Suppressor macrophage (primary cell): ENCODE measurements at places on chromosomes 13 and 19.
A peak's percentile ranks its signal among the peaks of the same experiment; 100 is the strongest.

GRCh38 chr19:50025794-50026549, at the start of gene ZNF473:
Gene ZNF473 (plus strand): TSS chr19:50026005. CDS start chr19:50031083, 5,078 bp downstream.
- peak; percentile 97 for DNase-seq

GRCh38 chr19:35558400-35559280, 4.8 kb downstream of the ATP4A start:
- DNase-seq, result no peak

DNA sequence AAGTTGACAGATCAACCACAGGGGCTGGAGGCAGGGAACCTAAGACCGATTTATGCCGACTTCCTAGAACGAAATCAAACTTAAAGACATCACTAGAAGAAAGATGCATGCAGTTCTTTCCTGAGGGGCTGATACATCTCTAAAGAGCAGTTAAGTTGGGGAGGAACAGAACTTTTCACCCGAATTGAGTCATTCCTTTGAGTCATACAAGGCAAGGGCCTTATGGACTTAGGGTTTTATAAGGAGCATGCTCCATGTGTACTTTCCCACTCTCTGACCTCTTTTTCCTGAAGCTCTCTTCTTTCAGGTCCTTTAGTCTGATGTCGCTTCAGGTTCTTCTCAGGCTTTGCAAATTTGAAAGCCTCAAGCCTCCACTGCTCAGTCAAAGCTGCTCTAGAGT, 7.9 kb upstream of the FBXL3 start:
- peak; percentile 52 for DNase-seq

- no peak for DNase-seq
Observed at GRCh38 chr13:83941701-83942335, 59.5 kb upstream of the SLITRK1 start.

- peak; percentile 84 for DNase-seq
Observed at GRCh38 chr19:46016426-46017094, 6.3 kb downstream of the PGLYRP1 start.

DNA sequence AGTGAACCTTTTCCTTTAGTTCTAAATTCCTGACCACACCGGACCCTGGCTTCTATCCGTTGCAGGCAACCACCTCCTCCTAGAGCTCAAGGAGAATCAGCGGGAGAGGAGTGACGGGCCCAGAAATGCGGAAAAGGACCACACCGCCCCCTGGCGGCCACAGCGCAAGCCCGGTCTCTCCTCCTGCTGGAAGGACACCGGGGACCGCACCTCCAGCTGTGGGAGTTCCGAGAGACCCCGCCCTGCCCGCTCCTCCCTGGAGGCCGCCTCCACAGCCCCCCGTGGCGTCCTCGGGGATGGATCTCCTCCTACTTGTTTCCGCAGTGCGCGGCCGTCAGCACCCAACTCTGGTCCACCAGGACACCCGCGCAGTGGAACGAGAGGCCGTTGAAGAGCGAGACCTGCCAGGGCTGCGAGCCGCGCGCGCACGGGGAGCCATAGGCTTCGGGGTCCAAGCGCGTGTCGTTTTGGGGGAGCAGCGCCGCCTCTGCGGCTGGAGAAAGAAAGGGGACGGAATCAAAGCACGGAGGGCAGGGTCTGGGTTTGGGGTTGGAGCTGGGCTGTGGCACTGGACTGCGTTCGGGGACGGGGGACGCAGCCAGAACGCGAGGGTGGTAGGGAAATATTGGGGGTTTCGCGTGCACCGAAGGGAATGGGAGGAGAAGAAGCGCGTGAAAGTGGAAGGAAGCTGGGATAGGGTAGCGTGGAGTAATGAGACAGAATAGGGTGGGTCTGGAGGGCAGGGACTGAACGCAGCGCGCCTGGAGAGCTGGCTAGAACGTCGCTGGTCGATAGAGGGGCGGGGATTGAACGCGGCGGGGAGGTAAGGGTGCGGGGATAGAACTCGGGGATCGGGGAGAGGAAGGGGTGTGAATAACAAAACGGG, 2.5 kb downstream of the KLK10 start:
- DNase-seq, result peak; percentile 86

DNA sequence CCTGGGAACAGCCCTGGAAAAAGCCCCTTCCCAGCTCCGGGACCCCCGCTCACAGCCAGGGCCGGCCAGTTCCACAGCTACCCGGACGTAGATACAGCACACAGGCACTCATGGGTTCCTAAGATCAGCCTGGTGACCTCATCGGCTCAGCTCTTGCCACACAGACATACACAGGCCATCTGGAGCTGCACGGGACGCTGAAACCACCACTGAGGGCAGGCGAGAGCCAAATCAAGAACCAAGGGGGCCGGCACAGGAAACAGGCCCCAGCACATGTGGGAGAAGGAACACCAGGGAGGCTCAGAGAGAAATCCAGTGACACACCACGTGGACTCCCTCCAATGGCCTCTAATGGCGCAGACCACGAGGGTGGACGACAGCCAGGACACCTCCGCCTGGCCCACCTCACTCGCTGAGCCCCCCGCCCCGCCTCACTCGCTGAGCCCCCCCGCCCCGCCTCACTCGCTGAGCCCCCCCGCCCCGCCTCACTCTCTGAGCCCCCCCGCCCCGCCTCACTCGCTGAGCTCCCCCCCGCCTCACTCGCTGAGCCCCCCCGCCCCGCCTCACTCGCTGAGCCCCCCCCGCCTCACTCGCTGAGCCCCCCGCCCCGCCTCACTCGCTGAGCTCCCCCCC, 69.7 kb upstream of the C13orf46 start:
- DNase-seq, result peak; percentile 81

DNA sequence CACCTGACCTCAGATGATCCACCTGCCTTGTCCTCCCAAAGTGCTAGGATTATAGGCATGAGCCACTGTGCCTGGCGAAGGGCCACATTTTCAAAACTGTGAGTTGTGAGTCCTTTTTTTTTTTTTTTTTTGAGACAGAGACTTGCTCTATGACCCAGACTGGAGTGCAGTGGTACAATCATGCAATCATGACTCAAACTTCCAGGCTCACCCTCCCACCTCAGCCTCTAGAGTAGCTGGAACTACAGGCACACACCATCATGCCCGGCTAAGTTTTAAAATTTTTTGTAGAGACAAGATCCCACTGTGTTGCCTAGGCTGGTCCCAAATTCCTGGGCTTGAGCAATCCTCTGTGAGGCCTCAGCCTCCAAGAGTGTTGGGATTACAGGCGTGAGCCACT, 3.8 kb upstream of the MYPOP start:
- peak; percentile 61 for DNase-seq

DNA sequence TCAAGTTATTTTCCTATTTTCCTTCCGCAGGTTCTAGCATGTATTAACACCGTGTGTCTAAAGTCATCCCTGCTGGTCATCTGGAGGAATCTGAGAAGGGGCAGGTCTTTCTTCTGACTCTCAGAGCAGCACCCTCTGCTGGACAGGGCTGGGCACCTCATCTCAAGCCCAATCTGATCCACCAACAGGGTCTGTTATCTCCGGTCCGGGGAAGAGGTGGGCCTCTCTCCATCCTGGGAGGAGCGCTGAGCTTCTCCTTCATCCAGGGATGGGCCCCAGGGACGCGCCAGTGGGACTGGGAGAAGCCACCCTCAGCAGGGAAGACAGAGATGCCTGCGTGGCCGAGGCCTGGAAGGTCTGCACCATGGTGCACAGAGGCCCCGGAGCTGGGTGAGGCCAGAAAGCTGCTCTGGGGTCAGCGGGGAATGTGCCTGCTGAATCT, 26.0 kb upstream of the ZNF331 start:
- DNase-seq, result peak; percentile 64

- DNase-seq, result no peak
Observed at GRCh38 chr19:35476149-35476548, 14.1 kb downstream of the KRTDAP start.

DNA sequence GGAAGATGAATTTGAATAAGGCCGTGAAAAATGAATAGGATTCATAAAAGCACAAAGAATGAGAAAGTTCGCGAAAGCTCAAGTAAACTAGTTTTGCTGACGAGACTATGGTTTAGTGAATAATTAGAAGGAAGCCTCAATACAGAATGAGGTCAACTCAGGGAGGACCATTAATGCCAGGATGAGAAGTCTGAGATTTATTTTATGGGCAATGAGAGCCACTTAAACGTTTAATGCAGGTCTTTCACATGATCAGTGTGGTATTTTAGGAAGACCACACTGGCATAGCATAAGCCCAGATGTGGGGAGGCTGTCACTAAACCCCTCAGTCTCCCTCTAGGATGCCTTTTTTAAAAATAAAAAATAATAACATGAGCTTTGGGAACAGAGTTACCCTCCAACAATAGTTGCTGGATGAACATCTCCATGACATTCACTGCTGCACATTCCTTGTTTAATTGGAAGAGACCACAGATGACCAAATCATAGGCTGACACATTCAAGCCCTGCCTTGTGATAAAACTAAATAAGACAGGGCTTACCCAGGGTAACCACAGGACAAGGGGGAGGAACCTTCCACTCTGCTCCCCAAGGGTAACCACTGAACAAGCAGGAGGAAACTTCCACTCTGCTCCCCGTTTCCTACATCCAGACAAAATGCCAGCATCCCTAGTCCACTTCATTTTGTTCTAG, 43.6 kb upstream of the LSM14A start:
- DNase-seq, result no peak

DNA sequence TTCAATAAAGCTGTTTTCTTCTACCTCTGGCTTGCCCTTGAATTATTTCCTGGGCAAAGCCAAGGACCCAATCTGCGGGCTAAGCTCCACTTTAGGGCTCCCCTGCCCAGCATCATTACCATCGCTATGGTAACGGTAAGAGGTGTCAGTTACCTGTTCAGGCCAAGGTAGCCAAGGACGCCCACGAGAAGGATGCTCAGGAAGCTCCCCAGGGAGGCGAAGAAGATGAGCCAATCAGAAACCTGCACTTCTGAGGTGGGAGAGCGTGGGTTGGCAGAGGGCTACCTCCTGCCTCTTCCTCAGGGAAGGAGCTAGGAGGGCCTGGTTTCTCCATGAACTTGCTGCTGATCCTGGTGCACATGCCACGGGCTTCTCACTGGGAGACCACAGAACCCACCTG, 24.7 kb downstream of the IL12RB1 start:
- no peak for DNase-seq

GRCh38 chr13:94987869-94988268, 275.5 kb upstream of the SOX21 start:
- DNase-seq, result no peak

GRCh38 chr13:52695856-52696255, 43.2 kb downstream of the SUGT1 start:
- DNase-seq, result peak; percentile 24

DNA sequence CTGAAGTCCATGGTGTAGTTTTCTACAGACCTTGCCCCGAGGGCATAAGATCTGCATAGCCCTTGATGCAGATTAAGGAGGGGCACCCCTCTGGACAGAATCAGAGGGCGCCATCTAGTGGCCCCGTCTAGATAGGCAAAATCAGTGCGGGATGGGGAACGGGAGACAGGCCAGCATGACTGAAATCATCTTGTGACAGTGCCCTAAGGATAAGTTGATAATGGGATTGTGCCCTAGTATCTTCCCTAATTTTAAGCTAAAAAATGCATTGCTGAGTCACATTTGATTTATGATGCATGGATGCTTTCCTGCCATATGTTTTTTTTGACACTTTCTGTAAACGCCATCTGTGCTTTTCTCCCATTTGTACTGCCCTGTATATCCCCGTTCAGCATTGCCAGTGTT, 19.0 kb upstream of the GPI start:
- DNase-seq, result peak; percentile 80

DNA sequence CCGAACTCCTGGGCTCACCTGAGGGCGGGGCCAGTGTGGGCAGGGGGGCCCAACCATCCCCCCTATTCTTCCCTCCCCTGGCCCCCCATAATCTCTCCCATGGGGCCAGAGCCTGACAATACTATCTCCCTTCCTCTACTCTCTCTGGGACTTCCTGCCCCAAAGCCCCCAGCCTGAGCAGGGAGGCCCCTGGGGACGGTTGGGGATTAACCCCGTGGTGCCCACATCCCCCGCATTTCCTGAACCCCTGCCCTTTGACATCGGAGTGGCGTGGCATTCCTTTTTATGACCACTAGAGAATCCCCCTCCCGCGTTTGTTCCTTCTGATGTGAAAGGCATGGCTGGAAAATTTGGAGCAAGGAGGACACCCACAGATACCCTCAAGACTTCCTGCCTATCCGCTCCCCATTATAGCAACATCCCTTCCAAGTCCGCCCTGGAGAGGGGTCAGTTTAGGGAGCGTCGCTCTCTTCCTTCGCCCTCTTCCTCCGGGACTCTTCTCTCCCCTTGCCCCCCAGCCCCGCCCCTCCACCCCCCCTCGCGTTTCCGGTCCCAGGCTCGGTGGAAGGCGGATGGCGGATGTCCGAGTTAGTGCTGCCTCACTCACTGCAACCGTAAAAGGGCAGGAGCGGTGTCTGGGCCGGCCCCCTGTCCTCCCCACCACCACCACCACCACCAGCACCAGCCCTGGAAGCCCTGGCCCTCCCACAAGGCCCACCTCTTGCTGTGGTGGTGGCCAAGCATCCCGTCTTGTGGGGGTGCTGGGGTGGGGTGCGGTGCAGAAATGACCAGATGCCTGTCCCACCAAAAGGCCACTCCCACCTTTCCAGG, 1.8 kb downstream of the VASP start:
- DNase-seq, result peak; percentile 80

GRCh38 chr19:1168572-1169410, 5.3 kb downstream of the SBNO2 start:
- no peak for DNase-seq

- DNase-seq, result no peak
Observed at GRCh38 chr19:35513628-35514281, at the start of gene DMKN. Gene DMKN (minus strand): TSS chr19:35513649. CDS start chr19:35513475, 174 bp downstream.

- no peak for DNase-seq
Observed at GRCh38 chr13:112145551-112146360, 78.8 kb downstream of the SOX1 start.
